ENCODE measurements at places on chromosomes 5 and 9. TPM values are rescaled to one million over a fixed set of nuclear protein-coding genes. Genes with fewer than 3 reads are reported as not detected.

GRCh38 chr9:3007326-3007725 lies 163.4 kb upstream of the PUM3 start:
- no peak for DNase-seq

DNA sequence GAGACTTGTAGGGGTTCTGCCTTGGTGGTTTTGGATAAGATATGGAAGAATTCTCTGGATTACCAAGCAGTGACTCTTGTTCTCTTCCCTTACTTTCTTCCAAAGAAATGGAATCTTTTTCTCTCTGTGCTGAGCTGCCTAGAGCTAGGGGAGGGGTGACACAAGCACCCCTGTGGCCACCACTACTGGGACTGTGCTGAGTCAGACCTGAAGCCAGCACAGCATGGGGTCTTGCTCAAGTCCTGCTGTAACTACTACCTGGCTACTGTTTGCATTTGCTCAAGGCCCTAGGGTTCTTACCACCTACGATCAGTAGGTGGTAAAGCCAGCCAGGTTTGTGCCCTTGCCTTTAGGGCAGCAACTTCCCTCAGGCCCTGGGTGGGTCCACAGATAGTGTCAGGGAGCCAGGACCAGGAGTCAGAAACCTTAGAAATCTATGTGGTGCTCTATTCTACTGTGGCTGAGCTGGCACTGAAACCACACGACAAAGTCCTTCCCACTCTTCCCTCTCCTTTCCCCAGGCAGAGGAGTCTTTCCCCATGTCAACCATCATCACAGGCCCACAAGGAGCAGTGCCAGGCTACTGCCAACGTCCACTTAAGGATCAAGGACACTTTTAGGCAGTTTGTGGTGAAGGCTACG lies 53.8 kb downstream of the SREK1 start:
- DNase-seq, result no peak

GRCh38 chr5:61706751-61707150 lies 374.7 kb downstream of the ZSWIM6 start:
- no peak for DNase-seq

GRCh38 chr9:129177443-129177790 lies 644 bp downstream of the IER5L start:
- no peak for DNase-seq

DNA sequence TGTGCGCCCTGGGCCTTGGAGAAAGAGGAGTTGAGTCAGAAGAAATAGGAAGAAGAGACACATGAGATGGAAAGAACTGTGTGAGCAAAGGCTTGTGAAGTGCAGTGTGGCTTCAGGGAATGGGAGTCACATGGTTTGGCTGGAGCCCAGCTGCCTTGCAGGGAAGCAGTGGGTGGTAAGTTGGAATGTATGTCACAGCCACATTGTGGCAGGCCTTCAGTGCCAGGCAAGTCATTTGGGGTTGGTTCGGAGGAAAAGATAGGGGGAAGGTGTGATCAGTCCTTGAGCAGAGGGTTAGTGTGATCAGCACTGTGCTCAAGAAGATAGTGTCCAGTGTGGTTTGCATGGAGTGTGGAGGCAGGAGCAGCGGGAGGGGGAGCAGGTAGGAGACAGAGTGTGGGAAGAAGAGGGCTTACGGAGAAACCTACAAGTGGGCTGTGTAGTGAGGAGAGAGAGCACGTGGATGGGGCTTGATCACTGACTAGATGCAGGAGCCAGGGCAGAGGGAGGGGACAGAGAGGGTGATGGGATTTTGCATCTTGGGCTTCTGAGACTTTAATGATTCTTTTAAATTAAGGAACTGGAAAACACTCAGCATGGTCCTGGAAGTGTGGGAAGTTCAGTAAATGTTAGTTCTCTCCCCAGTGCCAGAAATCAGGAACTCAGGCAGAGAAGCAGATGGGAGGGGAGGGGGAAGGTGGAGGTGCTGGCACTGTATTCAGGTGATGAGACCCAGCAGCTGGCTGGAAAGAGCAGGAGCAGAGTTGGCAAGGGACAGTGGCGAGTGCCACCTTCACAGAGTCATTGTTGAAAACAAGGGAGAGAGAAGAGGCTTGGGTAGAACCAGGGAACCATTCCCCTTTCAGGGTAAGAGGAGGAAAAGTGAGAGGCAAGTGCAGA lies 46.6 kb downstream of the ARHGAP26 start:
- peak; percentile 89 for DNase-seq

- peak; percentile 49 for DNase-seq
These were observed 104.3 kb upstream of the MAP3K1 start for GRCh38 chr5:56710826-56711590.

DNA sequence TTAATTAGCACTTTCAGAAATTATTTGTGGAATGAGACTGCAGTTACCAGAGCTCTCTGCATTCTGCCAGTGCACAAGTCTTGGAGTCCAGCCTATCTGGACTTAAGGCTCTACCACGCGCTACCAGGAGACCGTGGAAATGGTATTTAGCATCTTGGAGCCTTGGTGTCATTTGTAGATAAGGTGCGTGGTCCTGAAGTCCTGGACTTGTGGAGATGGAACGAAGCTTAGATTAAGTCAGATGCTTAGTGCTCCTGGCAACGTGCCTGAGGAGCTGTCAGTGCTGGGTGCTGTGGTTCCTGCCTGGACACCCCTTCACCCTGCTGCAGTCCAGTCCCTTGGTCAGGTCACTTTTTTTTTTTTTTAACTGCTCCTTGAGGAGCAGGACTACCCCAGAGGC lies 59.7 kb downstream of the RCL1 start:
- DNase-seq, result no peak

GRCh38 chr5:113128641-113129330 lies 152.2 kb downstream of the DCP2 start:
- DNase-seq, result no peak

DNA sequence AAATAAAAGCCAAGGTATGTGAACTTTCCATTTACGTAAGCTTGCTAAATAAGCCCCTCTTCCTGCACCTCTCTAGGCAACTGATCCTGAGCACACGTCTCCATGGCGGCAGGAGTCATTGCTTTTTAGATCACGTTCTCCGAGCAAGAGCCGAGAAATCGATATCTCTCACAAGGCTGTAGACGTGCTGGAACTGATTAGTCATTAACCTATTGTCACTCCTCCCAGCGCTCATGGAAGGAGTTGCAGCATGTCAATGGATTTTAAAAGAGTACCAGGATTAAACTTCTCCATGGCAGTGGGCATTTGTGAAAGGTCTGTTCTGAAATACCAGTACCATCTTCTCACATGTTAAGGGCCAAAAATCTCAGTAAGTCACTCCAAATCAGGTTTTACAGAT lies 4.7 kb upstream of the ADCY2 start:
- peak; percentile 19 for DNase-seq

DNA sequence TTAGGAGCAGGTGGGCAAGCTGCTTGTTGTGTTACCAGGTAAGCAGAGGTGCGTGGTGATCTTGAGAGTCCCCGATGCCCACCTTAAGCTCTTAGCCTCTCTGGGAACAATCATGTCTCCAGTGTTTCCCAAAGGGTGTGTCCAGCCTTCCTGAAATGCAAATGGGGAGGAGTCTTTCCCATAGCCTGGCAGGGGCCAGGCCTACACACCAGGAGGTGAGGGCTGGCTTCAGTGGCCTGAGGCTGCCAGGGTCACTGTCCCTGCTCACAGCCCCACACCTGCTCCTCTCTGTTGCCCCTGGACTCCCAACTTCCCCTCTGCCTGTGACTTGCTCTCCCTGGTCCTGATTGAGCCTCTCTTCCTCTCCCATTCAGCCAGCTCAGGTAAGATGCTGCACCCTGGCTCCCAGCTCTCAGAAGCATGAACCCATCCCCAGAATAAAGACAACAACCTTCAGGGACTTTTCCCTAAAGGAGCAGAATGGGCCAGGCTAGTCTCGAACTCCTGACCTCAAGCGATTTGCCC lies 65.7 kb upstream of the PHYKPL start:
- no peak for DNase-seq

DNA sequence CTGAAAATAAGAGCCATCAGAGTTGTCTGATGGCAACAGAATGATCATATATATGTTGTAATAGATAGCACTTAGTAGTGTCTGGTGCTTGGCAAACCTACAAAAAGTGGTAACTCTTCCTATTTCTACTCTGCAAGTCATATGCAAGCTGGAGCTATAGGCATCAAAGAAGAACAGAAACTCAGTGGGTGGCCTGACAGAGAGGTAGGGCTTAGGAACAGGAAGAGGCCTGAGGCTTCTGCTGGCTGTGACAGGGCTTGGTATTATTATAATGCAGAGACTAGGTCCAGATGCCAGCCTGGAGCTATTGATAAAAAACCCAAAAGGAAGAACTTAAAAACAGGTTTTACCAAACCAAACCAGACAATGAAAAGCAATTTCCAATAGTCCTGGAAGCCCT lies 4.4 kb upstream of the DIAPH1 start:
- no peak for DNase-seq

- no peak for DNase-seq
These were observed 501.4 kb upstream of the WWC1 start for GRCh38 chr5:167790045-167790444.

GRCh38 chr5:134510970-134511795 lies 14.3 kb upstream of the JADE2 start:
- DNase-seq, result peak; percentile 81

DNA sequence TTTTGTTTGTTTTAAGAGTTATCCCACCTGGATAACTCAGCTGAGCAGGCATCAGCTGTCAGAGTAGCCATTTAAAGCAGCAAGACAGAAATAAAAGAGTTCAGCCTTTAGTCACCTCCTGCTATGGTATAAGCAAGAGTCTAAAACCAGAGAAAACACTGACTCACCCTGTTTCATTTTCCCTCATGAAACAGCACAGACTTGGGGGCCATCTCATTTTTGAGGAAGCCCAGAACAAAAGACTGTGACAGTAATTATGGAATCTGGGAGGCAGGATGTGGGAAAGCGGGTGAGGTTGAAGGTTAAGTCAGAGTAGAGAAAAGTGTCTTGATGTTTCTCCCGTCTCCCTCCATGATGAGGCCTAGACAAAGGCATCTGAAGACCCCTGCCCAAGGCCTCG lies 90.2 kb upstream of the FAM174A start:
- DNase-seq, result peak; percentile 49

- no peak for DNase-seq
These were observed 26.6 kb downstream of the ROPN1L start for GRCh38 chr5:10468256-10468655.

GNPDA1 gene
- total RNA-seq, result 79.5 TPM

TAS2R1 gene
- total RNA-seq, result not detected

PTGER4 gene
- 7.9 TPM for total RNA-seq

PCDHGA10 gene
- 1.9 TPM for total RNA-seq

NUTM2G gene
- not detected for total RNA-seq

Data from H4 (cell line).